ENCODE measurements at places on chromosomes 1 and 21.

DNA sequence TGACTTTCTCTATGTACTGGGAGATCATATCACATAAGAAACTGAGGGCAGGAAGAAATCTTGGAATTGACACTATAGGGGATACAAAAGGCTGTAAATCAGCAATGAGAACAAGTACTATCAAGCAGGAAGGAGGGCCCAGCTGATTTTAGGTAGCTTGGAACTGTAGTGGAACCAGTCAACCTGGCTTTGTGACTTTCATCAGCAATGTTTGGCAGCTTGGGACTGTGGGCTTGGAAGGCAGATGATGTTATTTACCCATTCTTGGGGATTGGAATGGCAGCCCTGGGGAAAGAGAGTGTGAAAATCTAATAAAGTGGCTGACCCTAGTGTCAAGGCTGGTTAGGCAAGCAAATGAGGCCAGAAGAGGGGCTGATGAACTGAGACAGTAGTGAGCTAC lies 1073.3 kb downstream of the ADGRL2 start:
- no peak for DNase-seq
- H3K36me3 ChIP-seq, result no peaks in the 10 kb centered on the region
- H3K4me1 ChIP-seq, result no peaks in the 10 kb centered on the region

DNA sequence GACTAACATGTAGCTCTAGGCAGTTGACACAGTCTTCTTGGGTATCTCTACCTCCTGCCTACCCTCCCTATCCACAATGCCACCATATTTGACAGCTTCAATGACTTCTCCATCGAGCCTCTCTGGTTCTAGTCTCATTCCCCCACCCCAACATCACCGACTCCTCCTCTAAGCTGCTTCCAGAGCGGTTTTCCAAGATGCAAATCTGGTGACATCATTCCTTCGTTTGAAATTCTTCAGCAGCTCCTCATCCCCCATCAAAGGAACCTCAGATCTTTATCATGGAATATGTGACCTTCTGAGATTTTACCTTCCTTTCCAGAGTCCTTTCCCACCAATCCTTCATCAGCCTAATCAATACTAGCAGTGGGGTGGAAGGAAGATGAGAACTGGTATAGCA lies 352.4 kb upstream of the RUNX1 start:
- no peaks in the 10 kb centered on the region for H3K36me3 ChIP-seq
- no peak overlapping the region for H3K4me3 ChIP-seq
- no peak for DNase-seq
- H3K27ac ChIP-seq, result no peak overlapping the region

- H3K27ac ChIP-seq, result no peak overlapping the region
- peaks cover 5% of the 10 kb centered on the region for H3K27me3 ChIP-seq
- H3K4me3 ChIP-seq, result no peak overlapping the region
- H3K36me3 ChIP-seq, result peaks cover 3% of the 10 kb centered on the region
- no peaks in the 10 kb centered on the region for H3K4me1 ChIP-seq
- DNase-seq, result no peak
Observed at GRCh38 chr1:184289825-184290550, 96.8 kb upstream of the C1orf21 start.

- no peak overlapping the region for H3K4me3 ChIP-seq
- H3K27ac ChIP-seq, result peak overlapping the region; percentile 26
- peaks cover 17% of the 10 kb centered on the region for H3K36me3 ChIP-seq
- no peak for DNase-seq
- peaks cover 18% of the 10 kb centered on the region for H3K4me1 ChIP-seq
Observed at GRCh38 chr1:35506960-35507912, 50.0 kb downstream of the KIAA0319L start.

DNA sequence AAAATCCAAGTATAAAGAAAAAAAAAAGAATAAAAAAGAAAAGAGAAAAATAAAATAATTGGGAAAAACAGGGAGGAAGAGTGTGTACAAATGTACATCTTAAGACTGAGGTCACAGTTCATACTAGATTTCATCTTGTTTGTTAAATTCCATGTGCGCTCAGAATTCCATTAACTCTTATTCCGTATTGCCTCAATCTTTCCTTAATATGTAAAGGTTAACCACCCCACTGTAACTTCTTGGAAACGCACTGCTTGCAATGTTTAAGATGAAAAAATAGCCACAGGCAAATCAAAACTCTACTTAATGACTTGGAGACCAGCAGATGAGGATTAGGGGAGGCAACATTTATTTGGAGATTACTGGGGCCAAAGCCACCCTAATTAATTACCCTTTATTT lies 23.9 kb upstream of the KCNE1 start:
- no peak for DNase-seq
- peaks cover 4% of the 10 kb centered on the region for H3K36me3 ChIP-seq
- no peak overlapping the region for H3K4me3 ChIP-seq
- no peaks in the 10 kb centered on the region for H3K4me1 ChIP-seq
- peaks cover 4% of the 10 kb centered on the region for H3K27me3 ChIP-seq

DNA sequence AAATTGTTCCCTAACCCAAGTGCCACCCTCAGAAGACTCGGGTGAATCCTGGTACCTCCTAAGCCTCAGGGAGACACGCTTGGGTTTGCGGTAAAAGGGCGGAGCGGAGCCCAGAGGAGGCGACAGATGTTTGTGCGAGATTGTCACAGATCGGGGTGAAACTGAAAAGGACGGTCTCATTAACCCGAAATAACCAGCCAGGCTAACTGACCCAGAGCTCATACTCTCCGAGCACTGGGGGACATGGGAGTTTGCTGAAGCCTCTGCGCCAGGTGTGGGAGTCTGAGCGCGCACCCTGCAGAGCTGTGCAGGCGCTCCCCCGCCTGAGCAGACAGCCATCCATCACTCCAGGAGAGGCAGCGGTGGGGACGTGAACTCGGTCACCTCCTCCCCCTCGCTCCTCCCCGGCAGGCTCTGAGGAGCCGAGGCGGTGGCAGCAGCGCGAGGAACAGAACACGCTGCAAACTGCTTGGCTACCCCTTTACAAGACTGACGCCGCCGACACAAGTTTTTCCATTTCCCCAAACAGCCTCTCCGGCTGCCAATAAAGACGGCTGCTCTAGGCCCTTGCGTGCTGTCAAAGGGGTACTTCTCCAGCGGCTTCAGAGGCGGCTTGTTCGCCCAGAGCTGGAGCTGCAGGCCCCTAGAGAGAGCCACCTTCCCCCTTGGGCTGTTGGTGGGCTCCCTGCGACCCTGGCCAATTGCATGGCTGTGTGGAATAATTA lies 43.5 kb downstream of the RRAGC start:
- H3K4me1 ChIP-seq, result peaks cover 2% of the 10 kb centered on the region
- DNase-seq, result no peak
- H3K36me3 ChIP-seq, result no peaks in the 10 kb centered on the region
- H3K4me3 ChIP-seq, result peak overlapping the region; percentile 6

GRCh38 chr1:71039661-71040262 lies 7.9 kb downstream of the PTGER3 start:
- DNase-seq, result no peak
- H3K27ac ChIP-seq, result no peak overlapping the region
- H3K4me3 ChIP-seq, result no peak overlapping the region
- H3K27me3 ChIP-seq, result peaks cover 23% of the 10 kb centered on the region
- H3K36me3 ChIP-seq, result no peaks in the 10 kb centered on the region

DNA sequence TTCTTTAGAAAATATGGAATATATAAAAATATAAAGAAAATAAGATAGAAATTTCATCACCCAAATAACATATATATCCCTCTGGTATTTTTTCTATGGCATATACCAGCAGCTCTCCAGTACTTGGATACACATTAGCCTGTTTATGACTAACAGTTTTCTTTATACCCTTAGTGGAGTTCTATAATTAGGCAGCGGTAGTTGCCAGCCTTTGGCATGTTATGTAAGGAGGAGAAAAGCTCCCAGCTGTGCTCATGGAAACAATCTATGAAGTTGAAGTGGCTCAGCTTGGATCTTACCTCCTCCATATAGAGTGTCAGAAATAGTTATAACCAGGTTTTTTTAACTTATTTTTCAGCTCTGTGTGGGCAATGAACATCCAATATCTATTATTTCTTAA lies 1636.8 kb downstream of the AMY1C start:
- H3K27me3 ChIP-seq, result no peaks in the 10 kb centered on the region
- H3K36me3 ChIP-seq, result no peaks in the 10 kb centered on the region
- H3K4me3 ChIP-seq, result no peak overlapping the region
- no peak for DNase-seq
- no peak overlapping the region for H3K27ac ChIP-seq

DNA sequence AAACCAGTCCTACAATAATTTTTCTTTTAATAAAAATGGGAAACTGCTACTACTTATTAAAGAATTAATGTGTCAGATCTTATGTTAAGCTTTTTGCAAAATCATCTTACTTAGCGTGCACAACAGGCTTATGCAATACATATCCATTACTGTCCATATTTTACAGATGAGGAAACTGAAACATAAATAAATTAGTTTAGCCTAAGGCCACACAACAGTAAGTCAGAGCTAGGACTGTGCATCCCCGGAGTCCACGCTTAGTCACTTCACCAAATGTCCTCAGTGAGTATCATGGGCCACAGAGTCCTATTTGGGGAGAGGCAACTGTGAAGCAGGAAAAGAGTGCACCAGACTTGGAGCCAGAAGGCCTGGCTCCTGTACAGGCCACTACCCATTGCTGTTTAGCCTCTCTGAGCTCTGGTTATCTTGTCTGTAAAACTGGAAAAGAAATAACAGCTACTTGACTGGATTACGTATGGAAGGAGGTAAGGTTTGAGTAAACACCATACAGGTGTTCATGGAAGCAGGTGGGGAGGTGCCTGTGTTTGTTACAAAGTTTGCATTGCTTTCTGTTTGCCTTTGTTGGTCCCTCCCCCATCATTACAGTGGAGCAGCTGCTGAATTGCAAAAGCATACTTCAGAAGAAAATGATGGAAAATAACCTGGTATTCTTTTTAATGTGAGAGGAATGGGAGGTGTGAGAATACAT lies 192.8 kb downstream of the FCRL5 start:
- H3K27me3 ChIP-seq, result peaks cover 7% of the 10 kb centered on the region
- no peak overlapping the region for H3K27ac ChIP-seq
- no peaks in the 10 kb centered on the region for H3K36me3 ChIP-seq
- no peak overlapping the region for H3K4me3 ChIP-seq

- H3K36me3 ChIP-seq, result no peaks in the 10 kb centered on the region
- no peaks in the 10 kb centered on the region for H3K4me1 ChIP-seq
Observed at GRCh38 chr1:223230161-223230881, 87.3 kb upstream of the TLR5 start.

GRCh38 chr1:244461245-244462071 lies at the start of gene CATSPERE:
Gene CATSPERE (plus strand): TSS chr1:244461273. CDS start chr1:244461430, 157 bp downstream.
- H3K4me1 ChIP-seq, result peaks cover 5% of the 10 kb centered on the region
- H3K36me3 ChIP-seq, result no peaks in the 10 kb centered on the region
- no peaks in the 10 kb centered on the region for H3K27me3 ChIP-seq
- peak within 1 kb of the TSS; percentile 82 for H3K4me3 ChIP-seq
- DNase-seq, result peak; percentile 78
- peak within 1 kb of the TSS; percentile 72 for H3K27ac ChIP-seq

- no peak for DNase-seq
- H3K4me1 ChIP-seq, result peaks cover 3% of the 10 kb centered on the region
- no peak overlapping the region for H3K4me3 ChIP-seq
- no peaks in the 10 kb centered on the region for H3K36me3 ChIP-seq
- peaks cover 7% of the 10 kb centered on the region for H3K27me3 ChIP-seq
Observed at GRCh38 chr1:25760871-25761270, 39.1 kb upstream of the SELENON start.

DNA sequence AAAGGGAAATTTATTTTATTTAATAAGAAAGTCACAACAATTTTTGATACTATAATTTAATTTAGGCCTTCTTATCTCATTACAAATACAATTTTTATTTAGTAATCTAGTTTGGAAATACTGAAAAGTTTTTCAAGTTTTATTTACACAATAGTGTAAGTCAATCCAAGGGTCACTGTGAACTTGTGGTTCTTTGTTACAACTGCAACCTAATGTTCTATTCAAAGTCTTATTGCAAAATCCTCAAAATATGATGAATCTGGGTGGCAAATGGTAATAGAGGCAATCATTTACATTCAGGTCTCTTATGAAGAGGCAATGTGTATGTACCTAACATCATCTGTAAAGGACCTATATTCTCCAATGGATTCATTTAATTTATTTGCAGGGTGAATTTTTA lies 421.2 kb downstream of the DPYD start:
- DNase-seq, result no peak
- H3K4me3 ChIP-seq, result no peak overlapping the region
- H3K27me3 ChIP-seq, result no peaks in the 10 kb centered on the region
- no peaks in the 10 kb centered on the region for H3K4me1 ChIP-seq
- H3K27ac ChIP-seq, result no peak overlapping the region

- DNase-seq, result no peak
- H3K27ac ChIP-seq, result peak overlapping the region; percentile 95
- peak overlapping the region; percentile 98 for H3K4me3 ChIP-seq
- H3K27me3 ChIP-seq, result no peaks in the 10 kb centered on the region
- H3K36me3 ChIP-seq, result peaks cover 17% of the 10 kb centered on the region
- peaks cover 49% of the 10 kb centered on the region for H3K4me1 ChIP-seq
Observed at GRCh38 chr1:161069241-161069640, 450 bp downstream of the ARHGAP30 start.

DNA sequence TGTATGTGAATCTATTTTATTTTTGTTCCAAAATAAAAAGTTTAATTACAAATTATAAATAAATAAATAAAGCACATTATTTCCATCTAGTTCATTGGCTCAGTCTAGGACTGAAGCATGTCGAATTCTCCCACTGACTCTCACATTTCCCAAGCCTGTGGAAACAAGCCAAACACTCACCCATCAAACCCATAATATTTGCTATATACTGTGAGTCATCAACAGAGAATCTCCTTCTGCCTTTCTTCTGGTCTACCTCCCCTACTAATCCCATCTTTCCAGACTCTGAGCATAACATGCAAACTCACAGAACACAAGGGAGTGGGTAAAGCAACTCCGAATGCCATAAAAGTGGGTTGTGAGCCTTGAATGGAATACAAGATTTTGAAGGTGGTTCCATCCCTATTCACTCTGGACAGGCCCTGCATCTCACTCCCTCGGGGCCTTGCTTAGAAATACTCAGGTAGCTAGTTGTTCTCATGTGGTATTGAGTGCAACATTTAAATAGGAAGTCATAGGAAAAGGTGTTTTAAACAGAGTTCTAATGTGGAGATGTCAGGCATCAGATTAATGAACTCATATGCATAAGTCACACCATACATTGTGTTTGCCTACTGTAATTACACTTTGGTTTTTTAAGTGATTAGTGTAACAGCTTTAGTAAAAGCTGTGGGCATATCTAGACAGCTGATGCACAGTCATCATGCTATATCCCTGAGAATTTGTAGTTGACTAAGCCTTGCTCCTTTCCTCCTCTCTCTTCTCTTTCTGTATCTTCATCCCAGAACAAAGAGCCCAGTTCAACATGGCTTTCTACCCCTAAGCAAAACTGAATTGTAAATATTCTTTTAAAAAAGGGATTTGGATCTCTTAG lies 47.0 kb downstream of the F5 start:
- no peak overlapping the region for H3K27ac ChIP-seq
- no peaks in the 10 kb centered on the region for H3K4me1 ChIP-seq
- H3K27me3 ChIP-seq, result peaks cover 2% of the 10 kb centered on the region
- H3K4me3 ChIP-seq, result no peak overlapping the region

GRCh38 chr1:214525535-214526019 lies 25.8 kb downstream of the PTPN14 start:
- H3K27me3 ChIP-seq, result peaks cover 4% of the 10 kb centered on the region
- DNase-seq, result no peak
- no peaks in the 10 kb centered on the region for H3K36me3 ChIP-seq
- H3K27ac ChIP-seq, result no peak overlapping the region
- peaks cover 6% of the 10 kb centered on the region for H3K4me1 ChIP-seq
